Ascending aorta (tissue), 2 donors: ENCODE measurements at places on chromosomes 6 and 20.

DNA sequence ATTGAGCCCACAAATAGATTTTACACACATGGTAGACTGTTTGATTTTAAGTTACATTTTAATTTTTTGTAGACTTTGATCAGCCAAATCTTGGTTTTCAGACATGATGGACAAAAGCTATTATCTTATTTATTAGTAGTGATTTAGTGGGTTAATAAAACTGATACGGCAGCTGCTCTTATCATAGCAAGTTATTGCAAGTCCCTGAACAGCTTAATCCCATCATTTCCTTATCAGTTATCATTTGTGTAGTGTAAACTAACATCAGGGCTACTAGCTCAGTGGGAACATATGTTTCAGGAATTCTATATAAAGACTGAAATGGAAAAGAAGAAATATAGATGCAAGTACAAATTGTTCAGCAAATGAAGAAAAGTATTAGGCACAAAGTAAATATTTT, 10.9 kb downstream of the RFX6 start:
- DNase-seq = no peak

DNA sequence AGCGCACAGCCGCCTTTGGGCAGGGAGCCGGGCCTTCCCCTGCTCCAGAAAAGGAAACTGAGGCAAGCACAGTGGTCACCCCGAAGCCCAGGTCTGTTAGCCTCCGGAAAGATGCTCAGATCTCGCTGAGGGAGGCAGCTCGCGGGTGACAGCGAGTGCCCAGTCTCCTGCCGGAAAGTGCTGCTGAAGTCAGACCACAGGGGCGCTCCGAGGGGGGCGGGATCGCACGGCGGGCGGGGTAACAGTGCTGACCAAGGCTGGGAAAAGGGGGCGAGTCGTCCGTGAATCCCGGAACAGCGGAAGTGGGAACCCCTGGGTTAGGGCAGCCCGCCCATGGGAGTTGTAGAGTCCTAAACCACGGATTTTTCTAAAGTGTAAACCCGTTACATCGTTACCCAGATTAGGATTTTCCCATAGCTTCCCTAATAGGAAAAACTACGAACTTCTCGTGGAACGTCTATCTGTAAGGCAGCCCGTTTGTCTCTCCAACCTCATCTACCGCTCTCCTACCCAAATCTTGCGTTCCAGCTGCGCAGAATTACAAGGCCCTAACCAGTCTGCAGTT, 504 bp downstream of the VPS16 start:
- DNase-seq = peak; percentile 88

DNA sequence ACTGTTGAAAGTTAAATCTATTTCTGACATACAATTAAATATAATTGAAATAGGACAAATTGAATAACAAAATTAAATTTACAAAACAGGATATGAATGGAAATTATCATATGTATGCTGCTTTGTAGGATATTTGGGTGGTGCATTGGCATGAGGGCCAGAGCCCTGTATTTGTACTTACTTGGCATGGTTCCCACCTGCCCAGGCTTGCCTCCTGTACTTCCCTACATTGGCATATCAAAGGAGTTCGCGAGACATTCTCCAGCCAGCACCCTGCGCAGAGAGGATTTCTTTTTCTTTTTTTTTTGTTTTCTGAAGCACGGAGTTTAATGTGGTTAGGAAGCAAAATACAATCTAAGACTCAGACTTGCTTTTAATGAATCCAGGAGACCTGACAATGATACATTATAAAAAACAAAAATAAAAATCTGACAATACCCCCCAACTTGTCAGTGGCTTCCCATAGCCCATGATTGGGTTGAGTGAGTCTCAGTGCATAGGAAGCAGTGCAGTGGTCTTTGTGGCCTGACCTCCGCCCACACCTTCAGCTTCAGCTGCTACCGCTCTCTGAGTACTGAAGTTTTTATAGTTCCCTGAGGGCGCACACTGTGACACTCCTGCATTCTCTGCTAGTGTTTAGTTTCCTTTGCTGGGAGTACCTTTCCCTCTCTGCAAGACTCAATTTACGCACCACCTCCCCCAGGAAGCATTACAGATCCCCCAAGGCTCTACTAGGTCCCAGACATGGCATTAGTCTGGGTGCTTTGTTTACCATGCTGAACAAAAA, 440.8 kb downstream of the UTRN start:
- DNase-seq = no peak

DNA sequence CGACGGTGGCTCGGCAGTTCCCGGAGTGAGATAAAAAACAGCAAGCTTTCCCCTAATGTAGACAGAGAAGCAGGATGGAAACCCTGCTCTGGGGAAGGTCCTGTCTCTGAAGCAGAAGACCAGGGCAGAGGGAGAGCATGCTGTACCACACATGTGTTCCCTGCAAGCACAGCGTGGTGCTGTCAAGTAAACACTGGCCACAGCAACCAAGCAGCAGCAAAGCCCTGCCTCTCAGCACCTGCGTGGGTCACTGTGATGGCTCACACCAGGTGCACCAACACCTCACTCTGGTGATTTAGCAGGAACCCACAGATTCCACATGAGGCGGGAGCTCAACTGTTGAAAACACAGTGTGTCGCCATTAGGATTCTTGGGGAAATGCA, 65.2 kb upstream of the TXNDC5 start:
- DNase-seq = no peak

- DNase-seq = no peak
Observed at GRCh38 chr6:30990422-30991086, 7.0 kb downstream of the MUC21 start.

DNA sequence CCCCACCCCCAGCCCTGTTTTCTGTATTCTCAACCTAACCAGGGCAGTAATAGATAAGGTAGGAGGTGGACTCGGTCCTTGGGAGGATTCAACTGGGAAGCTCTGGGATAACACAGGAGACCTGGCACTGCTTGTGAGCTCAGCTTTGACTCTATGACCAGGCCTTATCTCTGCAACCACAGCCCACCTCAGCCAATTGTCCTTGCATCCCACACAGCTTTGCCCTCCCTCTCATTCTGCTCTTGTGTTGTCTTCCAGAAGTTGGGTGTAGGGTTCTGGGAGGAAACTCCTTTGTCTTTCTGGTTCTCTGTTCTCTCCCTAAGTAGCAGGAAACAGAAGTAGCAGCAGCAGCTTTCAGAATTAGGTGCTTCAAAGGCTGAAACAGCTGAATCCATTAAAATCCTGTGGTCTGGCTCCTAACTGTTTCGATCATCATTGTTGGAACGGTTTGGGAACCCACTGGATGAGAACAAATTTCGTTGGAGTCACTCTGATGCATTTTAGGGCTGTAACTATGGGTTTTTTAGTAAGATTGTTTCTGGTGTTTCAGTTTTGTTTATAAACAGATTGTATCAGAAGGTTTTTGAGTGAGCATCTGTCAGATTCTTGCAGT, 32.4 kb upstream of the SNX9 start:
- no peak for DNase-seq

GRCh38 chr20:22525821-22526220, 58.6 kb downstream of the FOXA2 start:
- DNase-seq = no peak

GRCh38 chr20:57619051-57619831, 985 bp downstream of the ZBP1 start:
- DNase-seq = no peak

DNA sequence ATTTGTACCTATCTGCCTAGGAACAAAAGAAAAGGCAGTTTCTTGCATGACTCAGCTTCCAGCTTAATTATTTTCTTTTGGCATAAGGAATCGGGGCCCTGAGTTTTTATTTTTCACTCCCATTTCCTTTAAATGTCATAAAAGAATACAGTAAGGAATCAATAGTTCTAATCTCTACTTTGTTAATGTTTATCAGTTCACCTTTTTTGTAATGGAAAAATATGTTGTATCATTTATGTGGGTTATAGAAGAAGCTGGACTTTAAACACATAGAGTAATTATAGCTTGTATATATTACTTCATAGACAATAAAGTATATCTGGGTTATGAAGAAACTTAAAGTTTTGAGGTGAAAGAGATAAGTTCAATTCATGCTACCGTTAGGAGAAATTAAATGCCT, 1214.8 kb upstream of the GJE1 start:
- no peak for DNase-seq

DNA sequence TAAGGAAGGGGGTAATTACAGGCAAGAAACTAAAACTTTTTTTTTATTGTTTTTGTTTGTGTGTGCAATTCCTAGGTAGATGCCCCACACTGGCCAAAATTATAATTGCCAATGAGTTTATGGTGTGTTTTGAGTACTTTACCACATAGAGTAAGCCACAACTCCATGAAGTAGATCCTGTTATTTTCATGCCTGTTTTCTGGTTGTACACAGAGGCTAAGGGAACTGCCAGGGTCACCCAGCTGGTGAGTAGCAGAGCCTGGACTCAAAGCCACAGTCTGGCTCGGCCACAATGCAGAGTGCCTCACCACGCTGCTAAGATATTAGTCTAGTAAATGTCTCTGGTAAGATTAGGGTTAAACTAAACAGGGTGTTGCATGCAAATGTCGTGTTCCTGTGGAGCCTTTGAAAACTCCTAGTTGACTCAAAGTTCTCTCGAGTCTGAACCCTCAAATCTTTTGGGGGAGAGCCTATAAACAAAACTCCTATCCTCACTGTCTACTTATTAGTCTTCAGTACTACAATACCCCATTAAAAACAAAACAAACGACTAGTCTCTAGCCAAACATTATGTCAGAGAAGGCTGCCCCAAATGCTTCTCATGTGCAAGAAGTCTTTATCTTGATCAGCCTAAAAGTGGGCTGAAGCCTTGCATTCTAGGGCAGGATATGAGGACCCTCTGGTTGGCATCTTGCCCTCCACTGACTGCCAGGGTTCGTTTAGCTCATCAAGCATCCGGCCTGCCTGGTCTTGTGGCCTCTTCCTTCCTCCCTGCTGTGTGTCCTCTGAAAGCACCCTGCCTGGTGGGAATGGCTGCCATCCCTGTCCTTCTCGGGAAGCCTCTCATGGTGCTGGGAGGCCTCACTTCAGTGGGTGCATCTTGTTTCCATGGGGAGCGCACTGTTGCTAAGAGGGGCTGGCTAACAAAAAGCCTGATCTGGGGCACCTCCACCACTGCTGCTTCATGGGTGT, 4.2 kb downstream of the DUSP22 start:
- no peak for DNase-seq

DNA sequence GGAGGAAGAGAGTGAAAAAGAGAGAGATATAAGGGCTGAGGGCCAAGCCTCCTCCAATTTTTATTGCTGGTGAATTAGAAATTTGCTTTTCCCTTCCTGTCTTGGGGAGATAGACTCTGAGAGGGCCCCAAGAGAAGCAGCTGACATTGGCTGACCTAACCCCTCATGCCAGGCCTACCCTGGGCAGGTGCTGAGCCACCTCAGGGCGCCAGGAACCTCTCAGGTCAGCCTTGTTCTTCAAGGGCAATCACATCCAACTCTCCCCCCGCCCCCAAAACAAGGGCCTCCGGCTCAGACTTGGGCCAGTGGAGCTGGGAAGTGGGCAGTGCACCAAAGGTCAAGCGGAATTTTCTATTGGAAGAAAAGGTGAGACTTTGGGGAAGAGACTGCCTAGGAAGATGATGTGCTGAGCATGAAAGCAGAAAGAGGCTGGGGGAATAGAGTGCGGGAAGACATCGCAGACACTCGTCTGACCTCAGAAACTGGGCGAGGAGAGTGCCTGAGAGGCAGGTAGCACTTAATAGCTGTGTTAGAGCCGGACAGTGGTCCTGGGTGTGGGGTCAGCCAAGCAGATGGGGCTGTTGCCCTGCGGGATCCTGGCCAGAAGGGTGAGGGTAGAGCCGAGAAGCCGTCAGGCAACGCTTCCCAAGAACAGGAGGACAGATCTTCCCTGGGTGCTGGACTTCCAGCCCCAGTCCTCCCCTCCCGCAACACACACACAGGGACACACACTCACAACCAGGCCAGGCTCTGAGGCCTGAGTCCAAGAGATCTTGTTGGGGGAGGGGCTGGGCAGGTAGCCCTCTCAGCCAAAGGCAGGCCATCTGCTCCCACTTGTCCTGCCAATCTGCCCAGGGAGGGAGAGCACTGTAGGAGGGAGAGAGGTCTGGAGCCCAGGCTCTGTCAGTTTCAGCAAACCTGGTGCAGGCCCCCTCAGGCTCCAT, 3.7 kb upstream of the FASTKD5 start:
- no peak for DNase-seq
